RCC 7860 (cell line): ENCODE measurements at places on chromosomes 16 and 17.

- DNase-seq: no peak
These were observed 14.7 kb upstream of the GSG1L start for GRCh38 chr16:28078261-28078660.

GRCh38 chr17:19873346-19873745 lies 5.6 kb upstream of the ULK2 start:
- no peak for DNase-seq

- no peak for DNase-seq
These were observed 735 bp downstream of the LSM12 start for GRCh38 chr17:44065668-44066203.

GRCh38 chr17:4467287-4467686 lies 31.4 kb upstream of the SPNS2 start:
- DNase-seq: no peak

DNA sequence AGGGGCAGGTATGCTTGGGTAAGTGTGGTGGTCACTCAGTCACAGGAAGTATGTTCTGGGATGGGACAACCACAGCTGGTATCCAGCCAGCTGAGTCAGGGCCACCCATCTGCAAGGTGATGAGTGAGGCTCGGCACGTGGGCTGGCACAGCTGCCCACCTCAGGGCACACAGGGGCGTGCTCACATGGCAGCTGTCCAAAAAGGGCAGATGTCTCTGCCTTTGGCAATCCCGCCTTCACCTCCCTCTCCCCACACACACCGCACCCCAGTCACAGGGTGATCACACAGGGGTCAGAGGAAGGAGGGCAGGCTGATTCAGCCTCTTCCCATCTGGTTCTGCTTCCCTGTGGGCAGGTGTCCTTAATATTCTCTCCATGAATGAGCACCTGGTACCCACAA lies 85.9 kb upstream of the TOB1 start:
- peak; percentile 68 for DNase-seq
